Tibial nerve (tissue), 4 donors: ENCODE measurements at places on chromosomes 2 and 18. TPM values are rescaled to one million over a fixed set of nuclear protein-coding genes. Genes with fewer than 3 reads are reported as not detected.

DNA sequence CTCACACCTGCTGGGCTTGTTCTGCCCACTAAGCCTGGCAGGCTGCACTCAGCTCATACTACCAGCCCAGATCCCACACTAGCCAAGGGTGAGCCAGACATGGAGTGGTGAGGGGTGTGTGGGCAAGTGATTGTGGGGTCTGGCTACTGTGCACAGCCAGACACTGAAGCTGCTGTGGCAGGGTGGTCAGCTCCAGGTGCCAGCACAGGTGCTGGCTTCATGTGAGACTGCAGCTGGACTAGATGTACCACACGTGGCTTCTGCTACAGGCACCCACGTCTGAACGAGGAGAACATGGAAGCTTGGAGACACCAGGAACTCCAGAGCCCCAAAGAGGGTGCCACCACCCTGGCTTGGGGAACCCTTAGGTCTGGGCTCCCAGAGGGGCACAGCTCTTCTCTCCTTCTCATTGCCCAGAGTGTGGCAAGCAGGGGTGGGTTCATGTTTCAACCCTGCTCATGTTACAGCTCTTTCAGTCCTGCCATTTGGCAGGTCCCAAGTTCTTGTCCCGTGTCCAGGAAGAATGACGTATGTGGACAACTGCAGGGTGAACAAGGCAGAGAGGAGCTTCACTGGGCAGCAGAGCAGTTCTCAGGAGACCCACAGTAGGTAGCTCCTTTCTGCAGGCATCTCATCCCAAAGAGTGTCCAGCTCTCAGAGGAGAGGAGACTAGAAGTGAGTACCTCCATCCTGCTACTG is 1624.2 kb upstream of the TMEFF2 start:
- no peaks in the 10 kb centered on the region for H3K4me1 ChIP-seq
- H3K4me3 ChIP-seq = no peak overlapping the region
- no peaks in the 10 kb centered on the region for H3K27me3 ChIP-seq
- H3K27ac ChIP-seq = no peak overlapping the region
- DNase-seq = no peak
- H3K36me3 ChIP-seq = no peaks in the 10 kb centered on the region

- DNase-seq = no peak
- H3K36me3 ChIP-seq = no peaks in the 10 kb centered on the region
- H3K27me3 ChIP-seq = no peaks in the 10 kb centered on the region
- H3K4me1 ChIP-seq = no peaks in the 10 kb centered on the region
Measured at GRCh38 chr2:124318913-124319312, 293.8 kb downstream of the CNTNAP5 start.

GRCh38 chr2:238255636-238256035 is 15.8 kb upstream of the HES6 start:
- no peak overlapping the region for H3K4me3 ChIP-seq
- H3K4me1 ChIP-seq = no peaks in the 10 kb centered on the region
- H3K36me3 ChIP-seq = peaks cover 10% of the 10 kb centered on the region
- H3K27ac ChIP-seq = no peak overlapping the region
- DNase-seq = no peak
- no peaks in the 10 kb centered on the region for H3K27me3 ChIP-seq

- DNase-seq = no peak
- no peak overlapping the region for H3K27ac ChIP-seq
- H3K4me1 ChIP-seq = no peaks in the 10 kb centered on the region
- no peak overlapping the region for H3K4me3 ChIP-seq
- no peaks in the 10 kb centered on the region for H3K36me3 ChIP-seq
Measured at GRCh38 chr2:112725545-112726457, 5.0 kb downstream of the NT5DC4 start.

DNA sequence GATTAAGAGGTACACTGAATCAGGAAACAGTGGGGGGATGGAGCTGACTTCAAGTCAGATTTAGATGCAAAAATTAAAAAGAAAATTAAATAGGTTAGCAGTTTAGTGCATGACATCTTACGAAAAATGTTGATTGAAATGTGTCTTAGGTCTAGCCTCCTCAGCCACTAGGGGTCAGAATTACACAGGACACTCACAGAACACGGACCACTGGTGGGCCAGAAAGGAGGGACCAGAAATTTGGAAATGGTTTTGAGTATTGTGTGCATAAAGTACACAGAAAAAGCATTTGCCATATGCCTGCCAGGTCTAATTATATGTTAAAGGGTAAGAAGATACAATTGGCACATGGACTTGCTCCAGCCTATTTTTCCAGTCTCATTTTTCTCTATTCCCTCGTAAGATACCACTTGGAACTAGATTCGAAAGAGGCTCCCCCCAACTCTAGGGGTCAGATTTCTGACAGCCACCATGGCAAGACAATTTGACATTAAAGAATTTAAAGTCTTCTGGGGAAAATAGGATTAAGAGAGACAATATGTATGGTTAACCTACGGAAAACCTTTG is 550.2 kb upstream of the SETBP1 start:
- no peak for DNase-seq
- H3K4me3 ChIP-seq = no peak overlapping the region
- H3K36me3 ChIP-seq = no peaks in the 10 kb centered on the region
- no peak overlapping the region for H3K27ac ChIP-seq
- H3K27me3 ChIP-seq = no peaks in the 10 kb centered on the region
- no peaks in the 10 kb centered on the region for H3K4me1 ChIP-seq

- no peak for DNase-seq
- H3K4me3 ChIP-seq = no peak overlapping the region
- H3K36me3 ChIP-seq = no peaks in the 10 kb centered on the region
- no peaks in the 10 kb centered on the region for H3K27me3 ChIP-seq
- no peak overlapping the region for H3K27ac ChIP-seq
Measured at GRCh38 chr2:215107216-215108056, 31.0 kb downstream of the ABCA12 start.

- no peak overlapping the region for H3K27ac ChIP-seq
- no peaks in the 10 kb centered on the region for H3K4me1 ChIP-seq
- peaks cover 53% of the 10 kb centered on the region for H3K36me3 ChIP-seq
- DNase-seq = no peak
- no peaks in the 10 kb centered on the region for H3K27me3 ChIP-seq
- H3K4me3 ChIP-seq = no peak overlapping the region
Measured at GRCh38 chr18:2758309-2758708, 88.5 kb upstream of the EMILIN2 start.

GRCh38 chr2:210233487-210233886 is 8.2 kb upstream of the ACADL start:
- H3K4me1 ChIP-seq = peaks cover 7% of the 10 kb centered on the region
- peak; percentile 90 for DNase-seq
- H3K27me3 ChIP-seq = no peaks in the 10 kb centered on the region
- H3K36me3 ChIP-seq = no peaks in the 10 kb centered on the region

- H3K27me3 ChIP-seq = peaks cover 13% of the 10 kb centered on the region
- H3K27ac ChIP-seq = no peak overlapping the region
- no peaks in the 10 kb centered on the region for H3K36me3 ChIP-seq
- DNase-seq = no peak
Measured at GRCh38 chr18:62605685-62606084, 82.9 kb downstream of the ZCCHC2 start.

DNA sequence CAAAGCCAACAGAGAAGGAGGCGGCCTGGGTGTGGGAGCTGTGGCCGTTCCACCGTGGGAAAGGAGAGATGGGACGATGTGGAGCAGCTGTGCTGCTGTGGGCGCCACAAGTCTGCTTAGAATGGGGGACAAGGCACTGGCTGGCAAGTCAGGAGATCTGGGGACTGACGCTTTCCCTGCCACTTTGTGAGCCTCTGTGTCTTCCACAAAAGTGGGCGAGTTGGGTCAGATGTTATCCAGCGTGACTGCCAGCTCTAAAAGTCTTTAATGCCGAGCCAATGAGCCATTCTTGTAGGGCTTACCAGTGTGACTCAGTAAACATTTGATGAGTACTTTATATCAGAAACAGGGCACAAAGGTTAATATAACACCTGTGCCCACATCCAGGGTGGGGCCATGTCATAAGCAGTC is 113.6 kb upstream of the MGAT5 start:
- no peak for DNase-seq
- no peaks in the 10 kb centered on the region for H3K36me3 ChIP-seq
- no peak overlapping the region for H3K4me3 ChIP-seq
- H3K4me1 ChIP-seq = peaks cover 64% of the 10 kb centered on the region
- no peaks in the 10 kb centered on the region for H3K27me3 ChIP-seq

- H3K4me3 ChIP-seq = no peak overlapping the region
- H3K4me1 ChIP-seq = no peaks in the 10 kb centered on the region
- DNase-seq = no peak
- no peaks in the 10 kb centered on the region for H3K36me3 ChIP-seq
Measured at GRCh38 chr2:181626671-181627070, 30.2 kb downstream of the CERKL start.

- no peaks in the 10 kb centered on the region for H3K36me3 ChIP-seq
- DNase-seq = no peak
- no peak overlapping the region for H3K4me3 ChIP-seq
- no peak overlapping the region for H3K27ac ChIP-seq
Measured at GRCh38 chr2:158042666-158043065, 59.0 kb upstream of the UPP2 start.

DNA sequence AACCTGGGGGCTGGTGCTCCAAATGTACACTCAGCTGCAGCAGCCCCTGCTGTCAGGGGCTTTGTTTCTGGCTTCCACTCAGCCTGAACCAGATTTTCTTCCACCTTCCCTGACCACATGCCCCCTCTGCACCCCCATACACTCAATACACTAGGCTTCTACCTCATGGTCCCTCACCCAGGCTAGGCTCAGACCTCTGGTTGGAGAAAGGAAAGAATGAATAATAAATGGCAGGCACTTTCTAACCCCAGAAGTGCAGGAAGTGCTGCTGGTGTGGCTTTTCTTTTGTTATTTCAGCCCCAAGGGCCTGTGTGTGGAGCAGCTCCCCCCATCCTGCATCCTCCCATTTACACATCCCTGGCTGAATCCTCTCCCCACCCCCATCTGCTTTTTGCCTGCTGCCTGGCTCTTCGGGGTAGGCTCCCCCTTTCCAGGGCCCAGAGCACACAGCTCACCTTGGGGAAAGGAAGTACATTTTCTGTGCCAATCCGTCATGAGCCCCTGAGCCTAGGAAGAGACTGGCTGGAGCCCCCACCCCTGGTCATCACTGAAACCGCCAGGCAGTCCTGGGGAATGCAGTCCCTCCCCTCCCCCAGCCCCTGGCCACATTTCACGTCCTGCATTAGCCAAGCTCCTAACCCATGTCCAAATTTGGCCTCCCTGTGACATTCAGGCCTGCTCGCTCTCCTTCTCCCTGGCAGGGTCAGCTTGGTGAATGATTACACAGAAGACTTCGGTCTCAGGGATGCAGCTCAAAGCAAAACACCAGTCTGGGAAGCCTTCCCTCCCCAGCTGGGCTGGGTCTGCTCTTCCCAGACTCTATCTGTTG is 2.6 kb downstream of the DYSF start:
- H3K27me3 ChIP-seq = no peaks in the 10 kb centered on the region
- DNase-seq = no peak
- no peak overlapping the region for H3K4me3 ChIP-seq
- H3K27ac ChIP-seq = peak overlapping the region; percentile 34

GRCh38 chr2:6683516-6683915 is 182.2 kb downstream of the CMPK2 start:
- no peak overlapping the region for H3K27ac ChIP-seq
- no peak overlapping the region for H3K4me3 ChIP-seq
- no peak for DNase-seq
- H3K4me1 ChIP-seq = no peaks in the 10 kb centered on the region

DNA sequence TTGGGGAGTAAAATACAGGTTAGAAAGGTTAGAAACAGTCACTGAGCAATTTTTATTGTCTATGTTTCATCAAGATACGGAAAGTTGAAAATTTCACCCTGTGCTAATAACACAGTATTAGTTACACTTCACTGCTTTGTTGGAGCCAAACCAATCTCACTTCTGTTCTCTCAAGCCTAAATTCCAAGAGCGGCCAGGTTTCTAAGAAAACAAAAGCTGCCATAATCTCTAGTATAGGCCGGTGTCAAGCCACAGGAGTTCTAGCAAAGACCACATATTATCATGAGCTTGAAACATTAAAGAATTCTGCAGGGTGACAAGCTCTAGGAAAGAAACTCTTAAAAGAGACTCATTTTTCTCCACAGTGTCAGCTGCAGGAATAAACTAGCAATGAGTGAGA is 128.7 kb downstream of the TXNL1 start:
- H3K4me1 ChIP-seq = no peaks in the 10 kb centered on the region
- DNase-seq = no peak
- H3K27ac ChIP-seq = no peak overlapping the region
- H3K27me3 ChIP-seq = no peaks in the 10 kb centered on the region

- no peaks in the 10 kb centered on the region for H3K27me3 ChIP-seq
- no peak overlapping the region for H3K27ac ChIP-seq
- no peaks in the 10 kb centered on the region for H3K36me3 ChIP-seq
Measured at GRCh38 chr2:8081130-8081529, 600.7 kb upstream of the ID2 start.

DNA sequence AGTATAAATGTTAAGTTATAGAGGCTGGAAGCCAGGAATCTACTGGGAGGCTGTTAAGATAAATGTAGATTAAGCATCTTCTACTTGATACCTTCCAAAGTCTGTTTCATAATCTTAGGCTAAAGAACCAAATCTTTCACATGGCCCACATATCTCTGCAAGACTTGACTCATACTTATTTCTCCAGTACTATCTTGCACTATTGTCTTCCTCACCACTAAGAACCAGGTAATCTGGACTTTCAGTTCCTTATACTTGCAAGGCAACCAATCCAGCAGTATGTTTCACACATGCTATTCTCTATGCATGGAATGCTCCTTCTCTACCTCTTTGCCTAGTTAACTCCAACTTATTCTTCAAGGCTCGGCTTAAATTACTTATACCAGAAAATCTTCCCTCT is 62.2 kb downstream of the RBMS1 start:
- DNase-seq = no peak
- H3K27me3 ChIP-seq = no peaks in the 10 kb centered on the region
- no peak overlapping the region for H3K27ac ChIP-seq
- peaks cover 10% of the 10 kb centered on the region for H3K36me3 ChIP-seq
- peaks cover 15% of the 10 kb centered on the region for H3K4me1 ChIP-seq

- H3K4me1 ChIP-seq = no peaks in the 10 kb centered on the region
- no peak overlapping the region for H3K27ac ChIP-seq
- no peak overlapping the region for H3K4me3 ChIP-seq
- H3K27me3 ChIP-seq = no peaks in the 10 kb centered on the region
- H3K36me3 ChIP-seq = peaks cover 8% of the 10 kb centered on the region
Measured at GRCh38 chr2:233371641-233372040, 17.3 kb downstream of the DGKD start.

- no peaks in the 10 kb centered on the region for H3K4me1 ChIP-seq
- H3K4me3 ChIP-seq = no peak overlapping the region
- H3K36me3 ChIP-seq = no peaks in the 10 kb centered on the region
- no peak for DNase-seq
- H3K27ac ChIP-seq = no peak overlapping the region
- H3K27me3 ChIP-seq = no peaks in the 10 kb centered on the region
Measured at GRCh38 chr18:31636387-31636786, 44.7 kb downstream of the TTR start.

CXCR4 gene
- total RNA-seq = 30.8 TPM

SLC16A14 gene
- total RNA-seq = 7.5 TPM

COPS8 gene
- 76.7 TPM for total RNA-seq

CTNNA2 gene
- total RNA-seq = 0.39 TPM

OBSL1 gene
- 90.0 TPM for total RNA-seq

STON1 gene
- total RNA-seq = 34.1 TPM

UGT1A5 gene
- total RNA-seq = not detected

SLC35G4 gene
- not detected for total RNA-seq

WNT6 gene
- 47.9 TPM for total RNA-seq

UGT1A10 gene
- total RNA-seq = not detected

CCDC148 gene
- total RNA-seq = 0.30 TPM

DES gene
- 20.8 TPM for total RNA-seq

GPR45 gene
- not detected for total RNA-seq
